Retinal pigment epithelial cell (primary cell): ENCODE measurements at places on chromosomes 2 and 18.

- peak; percentile 49 for DNase-seq
Observed at GRCh38 chr2:40218679-40219078, 233.2 kb downstream of the SLC8A1 start.

GRCh38 chr2:231648579-231649174 lies 56.0 kb downstream of the TEX44 start:
- DNase-seq, result no peak

- DNase-seq, result no peak
Observed at GRCh38 chr2:149901231-149901859, 313.8 kb upstream of the MMADHC start.

- DNase-seq, result no peak
Observed at GRCh38 chr2:204170411-204170810, 233.8 kb downstream of the ICOS start.

DNA sequence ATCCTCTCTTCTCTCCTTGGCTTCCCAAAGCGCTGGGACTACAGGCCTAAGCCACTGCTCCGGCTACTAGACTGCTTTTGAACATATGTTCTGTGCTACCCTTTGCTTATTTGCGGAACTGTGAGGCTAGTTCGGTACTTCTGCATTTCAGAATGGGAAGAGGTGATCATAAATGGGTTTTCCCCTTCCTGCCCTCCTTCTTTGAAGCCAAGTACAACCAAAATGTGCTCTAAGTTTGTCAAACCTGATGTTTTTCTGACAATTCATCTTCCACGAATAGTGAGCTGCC lies 1.7 kb upstream of the ESCO1 start:
- no peak for DNase-seq

- peak; percentile 99 for DNase-seq
Observed at GRCh38 chr18:37299471-37300304, 265.9 kb downstream of the CELF4 start.

- DNase-seq, result no peak
Observed at GRCh38 chr18:22276334-22276713, 106.9 kb downstream of the GATA6 start.

- no peak for DNase-seq
Observed at GRCh38 chr18:2976218-2977132, 36.5 kb downstream of the LPIN2 start.

GRCh38 chr2:161374446-161374845 lies 41.7 kb upstream of the TBR1 start:
- no peak for DNase-seq
